Effector memory CD8-positive, alpha-beta T cell (primary cell): ENCODE measurements at places on chromosomes 16 and 17.

DNA sequence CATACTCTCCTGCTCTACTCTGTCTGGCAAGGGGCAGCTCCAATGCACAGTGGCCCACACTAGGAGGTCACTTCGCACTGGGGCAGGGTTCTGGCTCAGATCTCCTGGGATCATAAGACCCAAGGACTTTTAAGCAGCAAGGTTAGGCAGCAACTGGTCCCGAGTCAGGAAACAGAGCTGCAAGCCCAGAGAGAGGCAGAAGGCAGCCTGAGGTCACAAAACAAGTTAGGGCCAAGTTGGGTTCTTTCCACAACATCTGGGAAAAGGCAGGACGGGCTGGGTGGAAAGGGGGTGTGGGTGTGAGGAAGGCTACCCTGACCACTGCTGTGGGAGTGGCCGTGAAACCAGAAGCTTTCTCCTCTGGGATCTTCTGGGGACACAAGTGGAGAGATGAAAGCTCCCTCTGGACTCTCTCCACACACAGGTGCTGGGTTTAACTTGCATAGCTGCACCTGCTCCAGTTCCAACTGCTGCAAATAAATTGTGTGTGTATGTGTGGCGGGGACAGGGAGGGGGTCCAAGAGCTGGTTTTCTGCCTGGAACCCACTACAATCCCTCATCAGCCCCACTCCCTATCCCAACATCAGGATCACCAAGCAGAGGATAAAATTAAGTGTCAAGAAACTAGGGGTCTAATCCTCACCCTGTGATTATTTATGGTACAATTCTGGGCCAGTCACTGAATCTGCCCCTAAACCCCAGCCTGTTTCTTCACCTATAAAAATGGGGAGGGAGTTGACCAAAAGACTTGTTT, 8.0 kb upstream of the TSPOAP1 start:
- DNase-seq: no peak

DNA sequence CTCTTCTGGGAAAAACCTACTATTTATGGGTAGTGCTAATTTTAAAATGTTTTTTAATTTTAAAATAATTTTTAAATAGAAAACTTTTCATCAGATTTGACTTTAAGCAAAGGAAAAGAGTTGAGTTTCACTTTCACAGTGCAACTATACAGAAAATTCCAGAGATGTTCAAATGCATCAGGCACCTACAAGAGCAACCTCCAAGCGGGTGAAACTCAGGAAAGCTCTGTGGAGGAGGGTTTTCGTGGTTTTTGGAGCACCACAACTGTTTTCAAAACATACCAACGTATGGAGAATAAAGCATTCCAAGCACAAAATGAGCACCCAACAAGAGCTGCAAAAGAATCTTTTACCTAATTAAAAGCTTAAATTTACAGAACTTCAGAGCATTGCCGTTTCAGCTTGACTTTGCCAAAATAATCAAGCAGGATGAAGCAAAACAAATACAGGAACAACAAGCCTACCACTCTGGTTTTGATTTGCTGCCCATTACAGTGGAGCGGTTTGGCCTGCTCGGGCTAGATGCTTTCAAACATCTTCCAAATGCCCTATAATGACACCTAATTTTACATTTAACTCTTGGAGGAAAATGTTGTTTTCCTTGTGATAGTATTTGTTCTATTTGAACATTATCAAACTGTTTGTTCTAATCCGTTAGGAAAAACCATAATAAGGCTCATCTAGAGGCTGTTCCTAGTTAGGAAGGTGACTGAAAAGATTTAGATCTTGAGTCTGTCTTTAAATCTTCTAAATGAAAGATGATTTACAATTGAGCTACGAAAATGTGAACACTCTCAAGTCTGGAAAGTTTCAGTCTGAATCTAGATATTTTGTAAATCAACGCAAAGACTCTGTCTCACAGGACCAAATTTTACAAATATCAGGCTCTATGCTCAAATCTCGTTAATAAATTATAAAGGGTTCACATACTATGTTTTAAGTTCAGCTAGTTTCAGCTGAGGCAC, 34.5 kb downstream of the NACA2 start:
- no peak for DNase-seq

- no peak for DNase-seq
Observed at GRCh38 chr16:23858542-23858941, 22.8 kb downstream of the PRKCB start.

- DNase-seq: no peak
Observed at GRCh38 chr17:49197346-49197998, 12.9 kb downstream of the GNGT2 start.

DNA sequence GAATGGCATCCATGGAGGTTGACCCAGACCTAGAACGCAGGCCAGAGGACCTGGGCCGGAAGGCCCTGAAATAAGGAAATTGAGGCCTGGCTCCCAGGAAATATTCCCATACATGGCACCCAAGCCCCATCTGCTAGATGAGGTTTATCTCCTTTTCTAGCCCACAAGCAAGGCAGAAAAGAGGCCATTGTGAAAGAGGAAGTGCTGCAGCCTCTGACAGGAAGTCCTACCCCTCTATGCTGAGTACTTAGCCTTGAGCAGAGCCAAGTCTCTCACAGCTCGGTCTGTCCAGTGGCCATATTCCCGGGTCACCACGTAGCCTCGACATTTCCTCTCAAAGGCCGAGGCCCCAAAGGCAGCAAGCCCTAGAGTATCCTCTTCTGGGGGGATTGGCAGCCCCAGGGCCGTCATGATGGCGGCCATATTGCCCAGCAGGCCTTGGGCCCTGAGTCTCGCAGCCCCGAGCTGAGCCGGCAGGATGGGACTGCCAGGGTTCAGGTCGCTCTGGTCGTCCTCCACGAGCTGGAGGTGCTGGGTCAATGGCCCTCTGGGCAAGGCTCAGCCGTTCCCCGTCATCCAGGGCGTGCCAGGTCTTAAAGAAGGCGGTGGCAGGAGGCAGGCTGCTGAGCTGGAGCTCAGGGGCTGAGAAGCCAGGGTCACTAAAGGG, 7.8 kb downstream of the CTF1 start:
- no peak for DNase-seq

- no peak for DNase-seq
Observed at GRCh38 chr16:87954826-87955225, 3.6 kb downstream of the BANP start.

DNA sequence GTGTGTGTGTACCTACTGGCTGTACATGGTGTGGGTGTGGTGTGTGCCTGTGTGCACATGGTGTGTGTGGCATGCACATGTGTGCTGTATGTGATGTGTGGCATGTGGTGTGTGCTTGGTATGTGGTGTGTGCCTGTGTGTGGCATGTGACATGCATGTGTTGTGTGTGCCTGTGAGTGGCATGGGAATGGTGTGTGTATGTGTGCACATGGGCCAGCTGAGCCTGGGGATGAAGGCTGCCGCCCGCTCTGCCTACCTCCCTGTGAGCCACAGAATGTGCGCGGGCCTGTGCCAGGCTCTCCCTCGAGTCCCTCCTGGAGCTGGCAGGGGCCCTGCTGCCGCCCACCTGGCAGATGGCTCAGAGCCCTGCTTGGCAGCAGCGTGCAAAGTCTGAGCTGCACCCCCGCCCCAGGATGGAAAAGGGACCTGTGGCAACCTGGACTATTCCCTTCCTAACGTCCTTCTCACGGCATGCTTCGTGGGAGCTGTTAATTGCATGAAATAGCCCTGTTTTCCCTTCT, 9.3 kb downstream of the PRSS27 start:
- no peak for DNase-seq

GRCh38 chr17:50586421-50587247, 26.1 kb downstream of the CACNA1G start:
- no peak for DNase-seq

GRCh38 chr17:28612531-28612930, 1.5 kb downstream of the RSKR start:
- no peak for DNase-seq

- DNase-seq: no peak
Observed at GRCh38 chr17:76261421-76262215, 3.5 kb upstream of the UBALD2 start.

DNA sequence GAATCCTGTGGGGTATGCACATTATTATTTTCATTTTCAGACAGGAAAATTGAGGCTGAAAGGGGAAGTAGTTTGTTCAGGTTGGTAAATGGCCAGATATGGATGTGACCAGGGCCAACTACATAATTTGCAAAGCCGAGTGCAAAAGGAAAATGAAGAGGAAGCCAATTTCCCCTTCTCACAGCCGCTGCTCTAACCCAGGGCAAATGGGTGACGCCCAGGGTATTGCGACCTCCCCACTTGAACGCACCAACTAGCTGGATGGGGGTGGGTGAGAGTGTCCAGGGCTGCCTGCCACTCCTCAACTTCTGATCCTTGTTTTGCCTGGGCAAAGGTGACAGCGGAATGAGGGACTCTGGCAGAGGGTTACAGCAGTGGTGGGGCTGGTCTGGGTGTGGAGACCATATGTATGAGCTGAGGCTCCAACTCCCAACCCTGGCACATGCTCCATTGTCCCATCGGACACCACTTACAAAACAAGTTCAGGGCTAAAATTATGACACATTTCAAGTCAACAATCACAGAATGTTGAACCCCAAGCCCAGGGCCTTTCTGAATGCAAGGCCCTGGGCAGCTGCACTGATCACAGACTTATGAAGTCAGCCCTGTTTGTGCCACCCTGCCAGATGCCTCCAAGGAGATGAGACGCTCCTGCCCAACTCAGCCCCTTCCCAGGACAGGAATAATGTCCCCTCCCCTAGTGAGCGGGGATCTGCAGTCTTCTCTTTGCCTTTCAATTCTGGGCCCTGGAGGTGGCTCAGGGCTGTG, 1.7 kb downstream of the ANKRD40CL start:
- no peak for DNase-seq

- no peak for DNase-seq
Observed at GRCh38 chr17:12104831-12105230, 84.2 kb downstream of the MAP2K4 start.

DNA sequence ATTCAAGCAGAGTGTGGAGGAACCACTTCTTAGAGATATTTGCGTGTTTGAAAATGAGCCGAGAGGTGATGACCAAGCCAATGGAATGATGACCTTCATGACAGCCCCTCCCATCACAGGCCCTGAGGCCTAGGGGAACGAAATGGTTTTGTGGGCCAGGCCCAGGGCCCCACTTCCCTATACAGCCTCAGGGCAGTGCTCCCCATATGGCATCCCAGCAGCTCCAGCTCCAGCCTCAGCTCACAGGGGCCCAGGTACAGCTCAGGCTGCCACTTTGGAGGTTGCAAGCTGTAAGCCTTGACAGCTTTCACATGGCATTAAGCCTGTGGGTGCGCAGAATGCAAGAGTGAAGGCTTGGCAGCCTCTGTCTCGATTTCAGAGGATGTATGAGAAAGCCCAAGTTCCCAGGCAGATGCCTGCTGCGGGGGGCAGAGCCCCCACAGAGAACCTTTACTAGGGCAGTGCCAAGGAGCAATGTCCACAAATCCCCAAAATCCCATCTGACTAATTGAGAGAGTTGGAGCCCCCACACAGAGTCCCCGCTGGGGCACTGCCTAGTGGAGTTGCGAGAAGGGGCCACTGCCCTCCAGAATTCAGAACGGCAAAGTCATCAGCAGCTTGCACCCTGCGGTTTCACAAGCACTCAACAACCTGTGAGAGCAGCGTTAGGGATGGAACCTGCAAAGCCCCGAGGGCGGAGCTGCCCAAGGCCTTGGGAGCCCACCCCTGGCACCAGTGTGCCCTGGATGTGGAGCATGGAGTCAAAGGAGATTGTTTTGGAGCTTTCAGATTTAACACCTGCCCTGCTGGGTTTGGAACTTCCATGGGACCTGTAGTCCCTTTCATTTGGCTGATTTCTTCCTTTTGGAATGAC, 21.2 kb downstream of the CHMP6 start:
- no peak for DNase-seq

- DNase-seq: no peak
Observed at GRCh38 chr17:55433629-55434422, 12.2 kb upstream of the MMD start.

DNA sequence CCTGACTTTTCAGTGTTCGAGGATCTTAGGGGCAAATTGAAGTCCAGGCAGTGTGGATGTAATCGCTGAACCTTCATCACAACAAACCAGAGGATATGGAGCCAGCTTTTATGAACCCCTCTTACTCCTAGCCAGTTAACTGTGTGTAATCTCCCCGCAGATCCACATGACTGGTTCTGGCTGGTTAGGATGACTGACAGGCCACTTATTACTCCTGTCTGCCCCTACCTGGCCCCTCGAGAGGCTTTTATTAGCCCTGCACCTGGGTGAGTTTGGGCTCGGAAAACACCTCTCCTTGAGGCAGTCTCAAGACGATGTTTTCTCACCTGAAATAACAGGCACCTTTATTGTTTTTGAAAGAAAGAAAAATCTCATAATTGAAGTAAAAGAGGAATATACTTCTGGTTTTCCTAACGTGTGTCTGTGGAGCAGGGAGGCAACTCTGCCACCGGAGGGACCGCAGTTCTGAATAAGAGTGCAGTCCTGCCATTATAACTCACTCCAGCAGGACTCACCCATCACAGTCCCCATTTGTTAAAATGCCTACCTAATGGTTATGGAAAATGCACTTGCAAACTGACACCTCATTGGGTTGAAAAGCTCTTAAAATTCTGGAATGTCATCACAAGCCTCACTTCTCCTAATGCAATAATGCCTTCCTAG, 291.9 kb upstream of the N4BP1 start:
- no peak for DNase-seq

DNA sequence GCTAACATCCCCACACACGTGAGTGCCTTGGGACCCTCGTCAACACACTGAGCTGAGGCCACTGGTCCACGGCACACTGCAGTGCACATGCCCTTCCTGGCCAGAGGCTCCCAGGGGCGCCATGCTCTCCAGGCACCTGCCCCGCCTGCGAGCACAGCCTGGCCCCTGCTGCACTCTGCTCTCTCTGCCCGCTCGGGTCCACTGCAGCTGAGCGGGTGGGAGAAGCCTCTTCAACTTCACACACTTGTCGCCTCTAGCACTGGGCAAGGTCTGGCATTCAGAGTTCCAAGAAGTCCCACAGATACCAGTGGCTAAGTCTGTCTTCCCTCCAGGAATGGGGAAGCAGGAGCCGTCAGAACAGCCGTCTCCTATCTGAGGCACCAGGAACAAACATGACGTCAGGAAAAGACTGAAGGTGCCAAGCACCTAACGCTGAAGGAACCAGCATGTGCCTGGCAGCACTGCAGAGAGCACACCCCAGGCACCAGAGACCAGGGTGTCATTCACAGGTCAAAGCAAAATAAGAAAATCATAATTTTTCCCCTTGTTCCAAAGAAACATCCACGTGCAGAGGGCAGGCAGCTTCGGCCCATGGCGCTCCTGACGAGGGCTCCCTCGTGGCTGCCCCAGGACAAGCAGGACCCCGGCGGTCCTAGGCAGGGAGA, 82.9 kb downstream of the ZNF778 start:
- no peak for DNase-seq

- no peak for DNase-seq
Observed at GRCh38 chr16:31224092-31224955, 7.4 kb upstream of the PYDC1 start.

- no peak for DNase-seq
Observed at GRCh38 chr16:4743226-4743878, 9.0 kb downstream of the DNAAF8 start.

DNA sequence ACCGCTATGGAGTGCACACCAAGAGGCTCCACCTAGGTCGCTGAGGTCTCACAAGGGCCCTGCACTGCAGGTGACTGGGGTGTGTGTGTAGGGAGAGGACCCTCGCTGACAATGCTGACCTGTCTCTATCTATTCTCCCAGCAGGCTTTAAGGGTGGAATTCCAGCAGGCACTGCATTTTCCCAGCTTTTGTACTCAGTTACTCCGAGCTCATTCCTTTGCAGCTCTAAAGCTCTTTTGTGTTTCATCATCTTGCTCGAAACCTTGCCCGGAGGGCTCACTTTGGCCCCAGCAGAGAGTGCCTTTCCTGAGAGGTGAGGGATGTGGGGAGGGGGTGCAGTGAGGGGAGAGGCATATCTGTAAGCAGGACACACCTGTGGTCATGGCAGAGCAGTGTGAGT, 39.3 kb downstream of the SMPD3 start:
- DNase-seq: no peak

GRCh38 chr17:68908045-68908444, 47.1 kb downstream of the ABCA8 start:
- DNase-seq: no peak
